Right cardiac atrium (tissue), 5 donors: ENCODE measurements at places on chromosomes 7 and 10. TPM values are rescaled to one million over a fixed set of nuclear protein-coding genes. Genes with fewer than 3 reads are reported as not detected.

DNA sequence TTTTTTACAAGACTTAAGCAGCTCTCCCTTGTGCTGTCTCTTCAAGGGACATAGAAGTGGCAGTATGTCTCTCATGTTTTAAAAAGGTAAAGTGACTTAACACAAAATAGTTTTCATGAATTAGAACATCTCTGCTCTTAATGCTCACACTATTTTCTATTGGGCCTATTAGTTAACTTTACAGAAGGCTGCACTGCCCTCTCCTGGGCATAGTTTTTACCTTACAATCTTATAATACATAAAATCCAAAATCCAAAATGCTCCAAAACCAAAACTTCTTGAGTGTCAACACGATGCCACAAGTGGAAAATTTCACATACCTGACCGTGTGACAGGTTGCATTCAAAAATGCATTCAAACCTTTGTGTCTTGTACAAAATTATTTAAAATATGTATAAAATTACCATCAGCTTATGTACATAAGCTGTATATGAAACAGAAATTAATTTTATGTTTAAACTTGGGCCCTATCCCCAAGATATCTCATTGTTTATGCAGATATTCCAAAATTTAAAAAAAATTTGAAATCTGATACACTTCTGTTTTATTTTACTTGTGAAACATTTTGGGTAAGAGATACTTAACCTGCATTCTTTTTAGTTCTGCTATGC, 25.8 kb downstream of the TES start:
- peak; percentile 34 for DNase-seq

GRCh38 chr10:131729361-131729760, 171.4 kb upstream of the PPP2R2D start:
- DNase-seq: no peak

DNA sequence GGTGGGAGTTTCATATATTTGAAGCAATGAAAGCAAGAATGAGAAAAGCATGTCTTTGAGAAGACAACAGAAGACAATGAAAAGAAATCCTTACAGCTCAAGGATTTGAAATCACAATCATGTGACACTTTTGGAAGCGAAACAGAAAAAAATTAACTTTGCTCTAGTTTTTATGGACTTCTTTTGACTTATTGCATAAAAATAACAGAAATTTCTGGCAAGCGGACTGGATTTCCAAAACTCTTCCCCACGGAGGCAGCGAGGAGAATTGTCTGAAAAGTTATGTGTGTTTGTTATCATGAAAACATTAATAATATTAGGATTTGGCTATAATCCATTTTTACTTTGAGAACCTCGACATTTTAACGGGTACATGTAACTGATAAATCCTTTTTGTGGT, 223.3 kb downstream of the LRMDA start:
- no peak for DNase-seq

GRCh38 chr10:73655990-73656298, at the start of gene SYNPO2L:
Gene SYNPO2L, minus strand, starts transcription at chr10:73656029. Its CDS starts 107 bp downstream, at chr10:73655922.
- peak; percentile 74 for DNase-seq

DNA sequence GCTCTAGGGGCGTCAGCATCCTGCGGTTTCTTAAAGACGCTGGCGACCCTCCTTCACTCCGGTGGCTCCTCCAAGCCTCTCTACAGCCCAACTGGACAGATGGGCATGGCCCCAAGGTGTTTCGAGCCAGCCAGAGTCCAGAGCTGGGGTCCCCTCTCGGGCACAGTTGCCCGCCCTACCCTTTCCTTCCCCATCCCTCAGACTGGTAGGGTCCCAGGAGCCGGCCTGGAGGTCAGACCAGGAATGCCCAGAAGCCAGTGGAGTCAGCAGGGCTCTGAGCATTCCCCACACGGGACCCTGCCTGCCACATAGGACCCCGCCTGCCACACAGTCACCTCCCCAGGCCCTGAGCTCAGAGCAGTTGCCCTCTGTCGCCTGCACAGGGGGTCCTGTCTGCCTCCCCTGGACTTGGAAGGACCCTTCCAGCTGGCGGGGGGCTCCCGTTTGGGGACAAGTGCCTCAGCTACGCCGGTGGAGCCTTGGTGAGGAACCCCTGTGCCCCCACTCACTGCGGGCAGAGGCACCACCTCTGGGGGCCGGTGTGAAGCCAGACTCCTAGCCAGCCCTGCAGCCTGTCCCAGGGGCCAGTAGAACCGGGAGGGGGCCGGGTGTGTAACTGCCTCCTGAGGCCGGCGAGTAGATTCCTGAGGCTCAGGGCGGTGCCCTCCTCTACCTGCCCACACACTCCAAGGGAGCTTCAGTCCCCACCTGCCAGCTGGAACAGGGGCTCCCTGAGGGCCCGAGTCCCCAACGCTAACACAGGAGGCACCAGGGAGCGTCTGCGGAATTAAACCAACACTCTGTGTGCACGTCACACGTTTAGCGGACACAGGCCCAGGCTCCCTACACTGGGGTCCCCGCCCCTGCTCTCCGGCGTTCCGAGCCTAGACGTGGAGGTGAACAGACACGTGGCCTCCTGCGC, 19.4 kb upstream of the PDGFA start:
- DNase-seq: no peak

- DNase-seq: no peak
Observed at GRCh38 chr10:51244309-51244708, 170.0 kb downstream of the PRKG1 start.

GRCh38 chr7:78673272-78673671, 780.2 kb downstream of the MAGI2 start:
- DNase-seq: no peak

DNA sequence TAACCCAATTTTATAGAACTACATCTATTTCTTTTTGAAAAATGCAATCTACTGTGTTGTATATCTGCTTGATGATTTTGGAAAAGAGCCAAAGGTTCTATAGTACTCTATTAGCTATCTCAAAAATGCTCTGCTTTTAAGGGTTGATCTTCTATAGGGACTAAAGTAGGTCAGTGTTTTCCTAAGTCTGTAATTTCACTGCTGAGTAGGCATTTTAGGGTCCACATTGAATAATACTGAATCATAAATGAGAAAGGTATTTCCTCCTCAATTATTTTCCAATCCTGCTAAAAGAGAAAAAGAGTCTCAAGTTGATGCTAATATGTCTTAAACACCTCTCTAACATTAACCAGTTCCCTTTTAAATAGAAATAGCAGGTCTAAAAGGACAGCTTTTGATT, 244.2 kb downstream of the LHFPL3 start:
- no peak for DNase-seq

DNA sequence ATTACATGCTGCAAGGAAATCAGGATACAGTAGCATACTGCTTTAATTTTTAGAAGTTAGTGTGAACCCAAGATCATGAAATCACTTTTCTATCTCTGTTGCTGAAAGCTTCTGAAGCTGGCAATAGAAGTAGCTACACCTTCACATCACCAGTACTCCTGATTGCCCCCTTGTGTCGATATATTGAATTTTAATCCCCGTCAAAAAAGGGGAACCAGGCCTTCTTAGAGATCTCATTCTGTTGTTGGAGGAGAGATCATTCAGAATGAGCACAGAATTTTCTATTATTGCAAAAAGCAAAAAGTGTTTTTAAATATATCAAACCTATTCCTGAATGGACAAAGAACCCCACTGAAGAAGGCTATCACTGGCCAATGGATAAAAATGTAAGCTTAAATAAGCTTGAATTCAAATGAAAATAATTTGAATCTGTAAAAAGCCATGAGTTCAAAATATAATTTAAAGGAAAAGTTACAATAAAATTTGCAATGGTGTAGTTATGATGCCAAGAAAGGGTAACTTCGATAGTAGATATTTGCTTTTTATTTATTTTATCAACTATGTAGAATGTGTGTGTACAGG, 39.7 kb upstream of the TEX47 start:
- no peak for DNase-seq

DNA sequence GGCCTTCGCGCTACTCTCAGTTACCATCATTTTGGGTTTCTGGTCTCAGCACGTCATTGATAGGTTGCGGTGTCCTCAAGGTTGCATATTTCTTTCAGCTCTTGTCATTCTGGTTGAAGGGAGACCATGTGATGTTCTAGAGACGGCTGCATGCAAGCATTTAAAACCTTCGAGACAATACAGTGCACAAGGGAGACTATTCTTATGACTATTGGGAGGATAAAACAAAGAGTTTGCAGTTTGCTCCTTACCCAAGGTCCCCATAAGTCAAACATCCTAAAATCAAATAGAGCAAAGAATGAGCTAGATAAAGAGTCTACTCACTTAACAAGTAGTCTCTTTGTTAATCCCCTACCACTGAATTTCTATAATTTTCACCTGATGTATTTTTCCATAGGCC, 39.1 kb downstream of the NPVF start:
- no peak for DNase-seq

- peak; percentile 72 for DNase-seq
Observed at GRCh38 chr7:128829391-128830166, 627 bp upstream of the FLNC start.

- DNase-seq: no peak
Observed at GRCh38 chr10:11444531-11445228, 166.8 kb downstream of the USP6NL start.

DNA sequence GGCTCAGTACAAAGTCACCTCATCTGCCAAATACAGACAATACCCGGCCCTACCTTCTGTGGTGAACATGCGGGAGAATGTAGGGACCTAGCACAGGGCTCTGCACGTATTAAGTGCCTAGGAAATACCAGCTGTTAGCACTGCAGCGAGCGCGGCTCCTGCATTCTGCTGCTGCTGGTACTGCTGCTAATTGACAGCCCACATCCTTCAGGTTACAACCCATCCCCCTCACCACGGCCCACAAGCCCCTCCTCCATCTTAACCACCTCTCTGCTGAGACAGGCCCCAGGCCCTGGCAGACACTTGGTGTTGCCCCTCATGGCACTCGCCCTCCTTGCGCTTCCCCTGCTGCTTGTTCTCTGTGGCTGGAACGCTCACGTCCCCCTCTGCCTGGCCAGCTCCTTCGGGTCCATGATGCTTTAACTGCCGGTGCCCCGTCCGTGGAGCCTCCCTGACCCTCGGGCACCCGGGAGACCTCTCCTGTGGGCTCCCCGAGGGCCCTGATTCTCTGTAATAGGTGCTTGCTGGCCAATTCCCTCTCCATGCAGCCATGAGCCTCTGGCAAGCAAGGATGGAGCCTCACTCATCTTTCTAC, 53.3 kb upstream of the LOXL4 start:
- DNase-seq: no peak

DNA sequence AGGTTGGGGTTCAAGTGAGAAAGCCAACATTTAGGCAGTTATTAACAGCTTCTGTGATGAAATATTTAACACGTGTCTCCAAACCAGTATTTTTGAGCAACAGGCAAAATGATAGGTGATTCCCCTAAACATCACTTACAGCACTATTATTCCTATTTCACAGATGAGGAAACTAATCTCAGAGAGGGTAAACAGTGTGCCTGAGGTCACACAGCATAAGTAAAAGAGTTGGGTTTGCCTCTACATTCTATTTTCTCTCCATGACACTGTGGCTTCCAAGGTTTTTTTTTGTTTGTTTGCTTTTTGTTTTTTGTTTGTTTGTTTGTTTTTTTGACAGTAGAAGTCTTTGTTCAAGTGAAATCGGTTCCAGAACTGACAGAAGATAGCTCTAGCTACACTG, 43.2 kb upstream of the PDCD4 start:
- DNase-seq: no peak

GRCh38 chr7:76191783-76192240, 9.9 kb upstream of the SRRM3 start:
- no peak for DNase-seq

DNA sequence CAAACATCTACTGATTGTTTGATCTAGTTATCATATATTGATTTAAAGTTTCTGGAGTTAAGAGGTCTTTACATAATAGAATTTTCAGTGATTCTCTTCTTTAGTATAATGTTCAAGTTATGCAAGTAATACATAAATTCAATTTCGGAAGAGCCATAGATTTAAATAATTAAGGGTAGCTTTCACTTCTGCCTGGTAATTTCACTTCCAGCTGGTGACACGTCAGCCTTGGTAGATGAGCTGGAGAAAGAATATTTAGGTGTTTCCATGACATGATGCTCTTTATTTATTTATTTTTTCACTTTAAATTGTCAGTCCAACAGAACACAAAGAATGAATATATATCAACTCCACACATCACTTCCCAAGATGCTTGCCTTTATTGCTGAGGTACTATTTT, 5.2 kb upstream of the OTUD1 start:
- DNase-seq: no peak

GRCh38 chr7:75048435-75049379, 24.9 kb downstream of the RCC1L start:
- no peak for DNase-seq

- no peak for DNase-seq
Observed at GRCh38 chr10:6643962-6644361, 63.9 kb upstream of the PRKCQ start.

GNGT1 gene
- not detected for total RNA-seq

FXYD4 gene
- total RNA-seq: not detected

HACD1 gene
- 157 TPM for total RNA-seq

PKD2L1 gene
- not detected for total RNA-seq

HOXA11 gene
- total RNA-seq: not detected

ASB10 gene
- total RNA-seq: 10.8 TPM

ZNF786 gene
- 2.5 TPM for total RNA-seq

EVX1 gene
- not detected for total RNA-seq

NANOS1 gene
- total RNA-seq: 1.0 TPM

STEAP2 gene
- 42.1 TPM for total RNA-seq

HOXA5 gene
- total RNA-seq: 0.17 TPM

ACTR3C gene
- 7.4 TPM for total RNA-seq
